Thyroid gland (tissue), 4 donors: ENCODE measurements at places on chromosomes 5 and 9.

- no peak for DNase-seq
Observed at GRCh38 chr9:137082222-137082924, 4.4 kb upstream of the MAN1B1 start.

DNA sequence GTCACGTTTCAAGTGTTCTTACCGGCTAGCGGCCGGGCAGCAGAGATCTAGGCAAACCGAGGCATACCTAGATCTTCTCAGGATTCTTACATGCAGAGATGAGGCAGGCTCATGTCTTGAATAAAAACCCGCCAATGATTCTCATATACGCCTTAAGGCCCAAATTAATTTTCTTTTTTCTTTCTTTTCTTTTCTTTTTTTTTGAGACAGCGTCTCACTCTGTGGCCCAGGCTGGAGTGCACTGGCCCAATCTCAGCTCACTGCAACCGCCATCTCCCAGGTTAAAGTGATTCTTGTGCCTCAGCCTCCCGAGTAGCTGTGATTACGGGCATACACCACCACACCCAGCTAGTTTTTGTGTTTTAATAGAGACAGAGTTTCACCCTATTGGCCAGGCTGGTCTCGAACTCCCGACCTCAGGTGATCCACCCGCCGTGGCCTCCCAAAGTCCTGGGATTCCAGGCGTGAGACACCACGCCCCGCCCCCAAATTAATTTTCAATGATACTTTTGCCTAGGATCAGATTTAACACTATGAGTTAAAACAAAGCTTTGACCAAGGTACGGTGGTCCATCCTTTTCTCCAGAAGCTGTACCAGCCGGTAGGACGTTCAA lies 1.5 kb downstream of the C9orf40 start:
- peak; percentile 3 for DNase-seq

- DNase-seq, result no peak
Observed at GRCh38 chr5:34977934-34978613, 48.7 kb downstream of the DNAJC21 start.

DNA sequence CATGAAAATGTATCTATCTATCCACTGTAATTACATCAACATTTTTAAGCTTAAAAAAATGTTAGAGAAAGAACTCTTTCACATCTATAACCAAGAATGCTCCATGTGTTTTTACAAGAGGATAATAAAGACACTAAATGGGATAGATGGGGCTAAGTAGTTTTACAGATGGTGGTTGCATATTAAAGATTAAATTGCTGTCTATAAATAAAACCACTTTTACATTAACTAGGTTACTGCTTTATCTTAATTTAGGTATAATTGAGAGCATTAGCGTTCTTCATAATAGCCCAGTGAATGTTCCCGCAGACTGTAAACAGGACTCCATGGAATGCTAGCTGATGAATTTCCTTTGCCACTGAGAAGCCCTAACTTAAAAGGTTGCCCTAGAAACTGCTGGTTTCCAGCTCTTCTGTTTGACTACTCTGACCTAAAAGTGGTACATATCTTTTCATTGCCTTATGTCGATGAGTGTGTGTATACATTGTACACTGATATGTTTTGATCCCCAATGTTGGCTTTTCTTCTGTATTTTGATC lies 117.9 kb downstream of the SGCD start:
- DNase-seq, result no peak

GRCh38 chr5:77180167-77181081 lies 30.1 kb upstream of the PDE8B start:
- peak; percentile 82 for DNase-seq

DNA sequence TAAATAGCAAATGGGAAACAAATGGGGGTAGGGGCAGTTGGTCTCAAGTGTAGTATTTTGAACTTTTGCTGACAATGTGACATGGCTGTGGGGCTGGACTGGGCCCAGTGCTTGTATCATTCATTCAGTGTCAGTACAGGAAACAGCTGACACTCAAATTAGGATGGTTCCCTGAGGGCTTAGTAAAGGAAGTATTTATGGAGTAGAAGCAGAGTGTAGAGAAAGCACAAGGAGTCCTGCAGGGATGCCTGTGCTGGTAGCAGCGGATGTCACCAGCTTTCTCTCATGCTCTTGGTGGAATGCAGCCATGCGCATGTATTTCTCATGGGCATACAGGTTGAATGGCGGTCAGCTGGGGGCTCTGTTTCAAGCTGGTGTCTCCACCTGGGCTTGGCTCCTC lies 72.9 kb upstream of the SLC44A1 start:
- no peak for DNase-seq

GRCh38 chr9:4382722-4383317 lies 83.0 kb upstream of the GLIS3 start:
- DNase-seq, result no peak

DNA sequence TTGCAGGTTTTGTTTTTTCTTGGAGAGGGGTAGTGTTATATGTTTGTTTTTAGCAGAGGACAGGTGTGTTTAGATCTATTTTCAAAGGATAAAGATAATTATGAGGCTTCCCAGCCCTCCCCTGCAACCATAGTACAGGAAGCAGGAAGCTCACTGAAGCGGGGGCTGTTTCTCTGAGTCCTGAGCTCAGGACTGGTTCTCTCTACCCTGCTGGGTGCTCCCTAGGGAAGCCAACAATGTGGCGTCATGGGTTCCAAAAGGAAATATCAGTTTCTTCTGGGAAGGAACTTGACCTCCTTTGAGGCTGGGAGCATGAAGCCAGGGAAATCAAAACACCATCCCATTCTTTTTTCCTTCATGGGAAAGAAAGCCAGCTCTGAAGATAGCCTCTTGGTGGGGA lies 62.2 kb downstream of the RAD23B start:
- no peak for DNase-seq

GRCh38 chr5:157443041-157443549 lies 16.9 kb upstream of the NIPAL4 start:
- DNase-seq, result no peak

DNA sequence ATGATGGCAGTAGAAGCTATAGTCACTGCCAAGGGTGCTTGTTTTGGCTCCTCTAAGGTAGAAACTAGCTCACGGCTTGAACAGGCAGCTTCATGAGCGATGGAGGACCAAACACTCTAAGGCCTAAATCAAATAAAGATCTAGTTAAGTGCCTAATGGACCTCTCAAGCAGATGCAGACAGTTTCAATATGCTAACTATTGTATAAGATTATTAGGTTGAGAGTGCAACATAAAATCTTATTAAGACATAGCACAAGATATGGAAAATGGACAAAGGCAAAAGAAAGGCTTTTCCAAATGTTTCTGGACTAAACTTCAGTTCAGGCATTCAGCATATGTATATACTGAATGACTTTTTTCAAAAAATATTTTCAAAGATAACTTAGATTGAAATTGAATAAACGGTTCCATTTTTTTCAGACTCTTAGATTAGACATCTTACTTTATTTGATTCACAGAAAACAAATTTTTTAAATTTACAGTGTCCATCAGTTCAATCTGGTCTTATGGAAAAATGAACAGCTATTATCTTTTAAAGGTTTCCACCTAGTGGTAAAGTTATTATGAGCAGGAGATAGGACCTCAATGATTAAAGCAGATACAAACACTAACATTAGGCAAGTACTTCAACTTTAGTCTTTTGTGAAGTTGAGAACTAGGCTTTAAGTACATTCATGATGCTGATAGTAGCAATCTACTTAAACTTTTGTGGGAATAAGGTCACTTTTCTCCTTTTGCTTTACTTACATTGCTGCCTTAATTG lies 1167.7 kb downstream of the MAT2B start:
- no peak for DNase-seq

GRCh38 chr5:7754997-7755596 lies 95.8 kb downstream of the CFAP90 start:
- peak; percentile 55 for DNase-seq

GRCh38 chr9:16345902-16346301 lies 524.6 kb downstream of the BNC2 start:
- no peak for DNase-seq

DNA sequence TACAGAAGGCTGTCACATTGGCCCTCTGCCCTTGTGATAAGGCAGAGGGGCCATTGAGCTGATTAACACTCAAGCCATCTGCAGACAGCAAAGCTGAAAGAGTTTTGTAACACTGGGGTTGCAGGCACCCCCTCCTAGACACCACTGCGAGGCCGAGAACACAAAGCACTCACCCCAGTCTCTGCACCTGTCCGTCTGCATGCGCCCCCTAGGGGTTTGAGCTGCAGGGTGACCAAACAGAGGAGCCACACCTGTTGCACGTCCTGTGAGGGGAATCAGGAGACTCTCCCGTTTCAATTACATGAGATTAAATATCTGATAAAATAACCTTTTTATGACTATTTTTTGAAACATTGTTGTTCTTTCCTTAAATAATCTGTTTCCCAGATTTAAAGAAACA lies 1180.4 kb downstream of the CDH9 start:
- no peak for DNase-seq

- peak; percentile 24 for DNase-seq
Observed at GRCh38 chr5:115571441-115571878, 26.9 kb upstream of the FEM1C start.
